ENCODE measurements at places on chromosomes 13 and 19.

GRCh38 chr13:28100150-28101121 lies at the start of gene FLT3:
Gene FLT3, minus strand, starts transcription at chr13:28100576. Its CDS starts 66 bp downstream, at chr13:28100510.
- no peak for DNase-seq

DNA sequence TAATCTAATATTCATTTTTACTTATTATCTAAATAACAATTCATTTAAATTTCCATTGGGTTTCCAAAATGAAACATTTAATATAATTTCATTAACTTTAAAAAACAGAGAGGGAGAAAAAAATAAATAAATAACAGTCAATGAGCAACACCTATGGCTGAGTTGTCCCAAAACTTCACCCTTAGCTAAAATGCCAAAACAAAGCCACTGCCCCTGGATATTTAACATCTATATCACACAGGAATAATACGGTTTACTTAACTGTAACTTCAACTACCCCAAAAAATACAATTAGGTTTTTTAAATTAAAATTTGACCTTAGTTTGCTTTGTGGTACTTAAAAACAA lies 541 bp downstream of the ELF1 start:
- no peak for DNase-seq

DNA sequence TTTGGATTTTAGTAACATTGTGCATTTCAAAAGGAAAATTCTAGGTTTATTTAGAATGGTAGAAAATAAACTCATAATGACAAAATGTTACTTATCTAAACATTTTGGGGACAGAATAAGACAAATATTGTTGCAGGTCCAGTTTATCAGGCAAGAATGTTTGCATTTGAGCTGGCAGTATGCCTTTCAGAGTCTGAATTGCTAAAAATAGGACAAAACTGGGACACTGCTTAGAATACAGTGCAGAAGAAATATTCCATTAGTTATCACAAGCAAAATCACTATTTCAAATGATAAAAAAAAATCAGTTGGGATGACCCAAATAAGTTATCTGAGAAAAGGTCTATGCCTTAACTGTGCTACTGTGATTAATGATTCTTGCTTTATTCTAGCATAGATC lies 870.3 kb upstream of the MIR17HG start:
- no peak for DNase-seq

DNA sequence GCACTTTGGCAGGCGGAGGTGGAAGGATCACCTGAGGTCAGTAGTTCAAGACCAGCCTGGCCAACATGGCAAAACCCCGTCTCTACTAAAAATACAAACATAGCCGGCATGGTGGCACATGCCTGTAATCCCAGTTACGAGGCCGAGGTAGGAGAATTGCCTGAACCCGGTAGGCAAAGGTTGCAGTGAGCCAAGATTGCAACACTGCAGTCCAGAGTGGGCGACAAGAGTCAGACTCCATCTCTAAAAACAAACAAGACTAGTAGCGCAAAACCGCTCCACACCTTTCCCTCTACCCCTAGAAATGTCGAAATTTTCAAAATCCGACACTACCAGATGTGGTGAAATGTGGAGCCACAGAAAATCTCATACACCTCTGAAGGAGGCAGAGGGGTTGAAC lies 11.2 kb upstream of the TYROBP start:
- no peak for DNase-seq

DNA sequence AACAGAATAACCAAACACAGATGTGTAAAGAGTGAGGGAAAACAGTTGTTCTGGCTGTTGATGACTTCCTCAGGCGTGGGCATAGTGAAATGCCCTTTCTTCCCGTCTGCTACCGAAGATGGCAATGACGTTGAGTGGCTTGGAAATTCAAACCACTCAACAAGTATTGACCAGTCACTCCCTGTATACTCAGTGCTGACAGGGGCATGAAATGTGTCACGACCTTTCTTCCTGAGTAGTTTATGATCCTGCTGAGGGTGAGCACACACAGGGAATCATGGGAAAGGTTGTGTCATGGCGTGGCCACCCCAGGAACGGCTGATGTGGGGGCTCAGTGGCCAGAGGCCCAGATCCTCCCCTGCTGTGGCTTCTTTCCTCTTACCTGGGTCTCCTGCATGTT lies 87.8 kb upstream of the C1QTNF9B start:
- no peak for DNase-seq

- DNase-seq = no peak
Observed at GRCh38 chr19:792306-792885, 4.9 kb upstream of the PTBP1 start.

DNA sequence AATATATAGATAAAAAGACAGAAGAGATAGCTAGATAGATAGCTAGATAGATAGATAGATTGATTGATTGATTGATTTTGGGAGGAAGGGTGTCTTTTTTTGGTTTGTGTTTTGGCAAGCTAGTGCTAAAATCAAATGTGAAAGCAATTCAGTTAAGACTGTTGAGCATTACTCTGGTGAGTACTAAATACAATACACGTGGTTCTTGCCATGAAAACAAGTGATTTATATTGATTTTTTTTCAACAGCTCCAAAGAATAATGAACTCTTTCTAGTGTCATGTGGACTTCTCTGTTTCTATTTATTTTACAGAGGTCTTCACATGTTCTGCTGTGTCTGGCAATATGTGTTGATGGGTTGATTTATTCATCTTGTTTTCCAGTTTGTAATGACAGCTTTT lies 172.0 kb downstream of the POU4F1 start:
- no peak for DNase-seq

- no peak for DNase-seq
Observed at GRCh38 chr19:4012975-4013634, 5.6 kb downstream of the PIAS4 start.

GRCh38 chr13:22893204-22893603 lies 287.6 kb upstream of the SGCG start:
- no peak for DNase-seq

GRCh38 chr13:113949546-113949945 lies 24.3 kb downstream of the C13orf46 start:
- no peak for DNase-seq

GRCh38 chr19:37413313-37414084 lies 42.6 kb downstream of the ZNF527 start:
- no peak for DNase-seq

- no peak for DNase-seq
Observed at GRCh38 chr19:1318678-1319471, 33.2 kb downstream of the EFNA2 start.

DNA sequence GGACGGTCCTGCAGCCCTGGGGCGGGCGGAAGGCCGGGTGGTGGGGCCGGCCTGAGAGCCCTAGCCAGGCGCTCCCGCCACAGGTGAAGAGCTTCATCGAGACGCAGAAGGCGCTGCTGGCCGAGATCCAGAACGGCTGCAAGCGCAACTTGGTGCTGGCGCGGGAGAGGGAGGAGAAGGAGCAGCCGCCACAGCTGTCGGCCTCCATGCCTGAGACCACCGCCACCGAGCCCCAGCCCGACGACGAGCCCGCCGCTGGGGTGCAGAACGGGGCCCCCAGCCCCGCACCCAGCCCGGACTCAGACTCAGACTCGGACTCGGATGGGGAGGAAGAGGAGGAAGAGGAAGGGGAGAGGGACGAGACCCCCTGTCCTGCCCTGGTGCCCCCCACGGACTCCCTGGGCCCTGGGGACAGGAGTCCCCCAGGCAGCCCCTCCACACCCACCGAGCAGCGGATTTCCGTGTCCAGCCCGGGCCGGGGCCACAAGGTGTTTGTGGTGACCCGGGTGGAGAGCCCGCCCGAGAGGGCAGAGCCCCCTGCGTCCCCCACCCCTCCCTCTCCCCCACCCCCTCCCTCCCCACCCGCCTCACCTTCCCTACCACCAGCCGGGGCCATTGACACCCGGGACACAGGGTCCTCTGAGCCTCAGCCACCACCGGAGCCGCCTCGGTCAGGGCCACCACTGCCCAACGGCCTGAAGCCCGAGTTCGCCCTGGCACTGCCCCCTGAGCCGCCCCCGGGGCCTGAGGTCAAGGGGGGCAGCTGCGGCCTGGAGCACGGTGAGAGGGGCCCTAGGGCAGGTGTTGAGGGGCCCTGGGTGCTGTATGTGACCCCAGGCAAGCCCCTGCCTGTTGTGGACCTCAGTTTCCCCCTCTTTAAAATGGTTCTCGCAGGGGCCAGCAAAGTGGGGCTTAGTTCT lies 15.3 kb downstream of the NKPD1 start:
- DNase-seq = no peak

GRCh38 chr13:31067416-31068118 lies 94.1 kb downstream of the HSPH1 start:
- no peak for DNase-seq

GRCh38 chr13:102309110-102309509 lies 92.7 kb downstream of the FGF14 start:
- DNase-seq = no peak

GRCh38 chr13:35514801-35515502 lies 38.5 kb upstream of the MAB21L1 start:
- no peak for DNase-seq

DNA sequence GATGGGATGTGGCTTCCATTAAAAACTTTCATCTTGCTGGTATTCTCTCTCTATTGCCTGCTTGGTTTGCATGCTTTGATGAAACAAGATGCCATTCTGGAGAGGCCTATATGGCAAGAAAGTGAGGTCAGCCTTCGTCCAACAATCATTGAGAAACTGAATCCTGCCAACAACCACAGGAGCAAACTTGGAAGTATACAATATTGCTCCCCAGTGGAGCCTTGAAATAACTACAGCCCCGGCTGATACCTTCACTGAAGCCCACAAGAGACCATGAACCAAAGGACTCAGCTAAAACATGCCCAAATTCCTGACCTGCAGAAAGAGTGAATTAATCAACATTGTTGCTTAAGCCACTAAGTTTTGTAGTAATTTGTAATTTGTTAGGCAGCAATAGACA lies 82.5 kb upstream of the FGF14 start:
- DNase-seq = no peak

DNA sequence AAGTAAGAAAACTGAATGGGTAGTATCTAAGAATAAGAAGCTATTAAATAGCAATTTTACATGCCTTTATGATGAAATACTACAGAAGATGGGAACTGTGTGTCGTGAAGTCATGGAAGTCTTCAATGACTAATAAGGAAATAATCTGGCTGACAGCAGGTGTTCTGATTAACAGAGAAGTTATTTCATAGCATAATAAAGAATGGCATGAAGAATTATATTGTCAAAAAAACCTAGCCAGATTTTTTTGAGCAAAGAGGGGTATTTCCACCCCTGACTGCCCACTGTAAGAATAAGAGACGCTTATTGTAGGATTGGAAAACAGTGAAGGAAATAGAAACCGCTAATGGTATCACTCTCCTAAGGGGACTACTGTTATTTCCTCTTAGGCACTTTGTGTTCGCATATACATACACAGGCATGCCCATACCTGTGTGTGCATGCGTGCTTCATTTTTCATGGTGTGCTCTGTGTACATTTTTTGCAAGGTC lies 318.8 kb downstream of the SHISA2 start:
- DNase-seq = no peak

DNA sequence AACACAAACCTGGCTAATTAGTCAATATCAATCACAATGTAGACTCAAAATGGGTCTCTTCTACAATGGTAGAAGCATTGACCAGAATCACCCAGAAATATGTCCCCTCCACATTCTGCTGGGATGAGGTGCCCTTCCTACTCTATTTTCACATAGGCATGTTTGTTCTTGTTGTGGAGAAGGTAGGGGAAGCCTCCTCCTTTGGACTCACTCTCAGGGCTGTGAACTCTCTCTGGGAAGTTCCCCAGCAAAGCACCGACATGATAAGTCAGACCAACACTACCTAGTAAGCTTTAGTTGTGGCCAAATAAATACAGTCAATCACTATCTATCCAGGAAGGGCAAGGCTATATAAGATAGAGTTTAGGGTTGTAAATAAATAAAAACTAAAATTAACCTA lies 194.5 kb upstream of the UBL3 start:
- DNase-seq = no peak

GRCh38 chr19:13002166-13002898 lies 7.1 kb downstream of the NFIX start:
- no peak for DNase-seq

DNA sequence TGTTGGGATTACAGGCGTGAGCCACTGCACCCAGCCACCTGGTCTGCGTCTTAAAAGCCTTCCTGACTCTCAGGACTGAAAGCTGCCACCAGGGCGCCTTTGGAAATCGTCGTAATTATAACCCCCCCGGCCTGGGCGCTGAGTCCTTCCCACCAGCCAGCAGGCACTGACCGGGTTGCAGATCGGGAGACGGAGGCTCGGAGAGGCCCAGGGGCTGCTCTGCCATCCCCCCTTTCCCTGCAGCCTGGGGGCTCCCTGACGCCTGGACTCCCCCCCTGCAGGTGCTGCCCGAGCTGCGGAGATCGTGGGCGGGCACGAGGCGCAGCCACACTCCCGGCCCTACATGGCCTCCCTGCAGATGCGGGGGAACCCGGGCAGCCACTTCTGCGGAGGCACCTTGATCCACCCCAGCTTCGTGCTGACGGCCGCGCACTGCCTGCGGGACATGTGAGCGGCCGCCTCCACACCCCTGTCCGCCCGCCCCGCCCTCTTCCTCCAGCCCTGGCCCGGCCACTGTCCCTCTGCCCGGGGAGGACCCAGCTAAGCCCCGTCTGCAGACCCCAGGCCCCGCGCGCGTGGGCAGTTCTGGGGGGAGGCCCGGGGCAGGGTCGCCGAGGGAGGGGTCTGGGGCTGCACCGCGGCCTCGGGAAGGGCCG lies 2.5 kb downstream of the PRTN3 start:
- DNase-seq = no peak

- DNase-seq = no peak
Observed at GRCh38 chr13:76634431-76635191, 251.6 kb downstream of the KCTD12 start.

GRCh38 chr19:16077984-16078758 lies 1.9 kb downstream of the TPM4 start:
- no peak for DNase-seq

DNA sequence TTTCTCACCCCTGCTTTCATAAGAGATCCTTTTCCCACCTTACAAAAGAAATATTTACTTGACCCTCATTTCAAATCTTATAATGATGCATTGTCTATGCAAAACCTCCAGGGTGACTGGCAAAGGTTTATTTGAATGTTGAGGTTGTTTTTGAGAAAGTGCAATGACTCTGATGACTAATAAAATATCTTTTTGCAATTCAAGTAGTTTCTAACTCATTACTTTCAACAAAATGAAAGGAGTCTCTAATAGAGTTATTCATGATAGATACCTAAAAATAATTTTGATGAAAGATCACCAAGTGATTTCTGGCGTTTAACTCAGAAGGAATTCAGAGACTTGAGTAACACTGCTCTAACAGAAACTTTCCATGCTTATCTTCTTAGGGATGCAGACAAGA lies 144.2 kb downstream of the FOXO1 start:
- no peak for DNase-seq

DNA sequence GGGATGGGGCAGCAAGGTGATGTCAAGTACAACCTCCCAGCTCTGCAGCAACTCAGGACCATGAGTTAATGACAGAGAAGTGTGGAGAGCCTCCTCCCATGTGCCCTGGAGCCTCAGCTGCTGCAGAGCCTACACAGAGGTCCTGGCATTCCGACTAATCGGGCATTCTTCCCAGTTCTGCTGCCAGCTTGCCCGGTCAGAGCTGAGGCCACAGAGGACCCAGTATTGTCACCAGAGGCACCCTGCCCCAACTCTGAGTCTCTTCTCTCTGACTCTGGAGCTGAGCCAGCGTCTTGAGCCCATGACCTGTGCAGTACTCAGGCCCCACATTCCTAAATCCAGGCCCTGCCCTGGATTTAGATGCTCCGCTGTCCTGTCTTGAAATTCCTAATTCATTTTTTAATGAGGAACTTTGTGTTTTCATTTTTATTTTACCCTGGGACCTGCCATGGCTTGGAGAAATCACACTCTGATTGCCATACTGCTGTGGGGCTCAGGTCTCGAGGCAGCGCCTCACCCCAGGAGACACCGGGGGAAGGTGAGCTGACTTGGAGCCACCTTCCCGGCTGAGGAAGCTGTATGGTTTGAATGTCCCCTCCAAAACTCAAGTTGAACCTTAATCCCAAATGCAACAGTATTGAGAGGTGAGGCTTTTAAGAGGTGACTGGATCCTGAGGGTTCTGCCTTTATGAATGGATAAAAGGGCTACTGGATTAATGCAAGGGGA lies 144.9 kb upstream of the ZNF507 start:
- DNase-seq = no peak

All from LNCaP clone FGC (cell line).